Lung (tissue), 17 donors: ENCODE measurements at places on chromosomes 1 and 21. TPM values are rescaled to one million over a fixed set of nuclear protein-coding genes. Genes with fewer than 3 reads are reported as not detected.

SLC22A15 gene
- 8.6 TPM for polyA plus RNA-seq

DISC1 gene
- polyA plus RNA-seq = 0.98 TPM

DNALI1 gene
- 31.2 TPM for polyA plus RNA-seq

FCRL3 gene
- polyA plus RNA-seq = 0.84 TPM

TMOD4 gene
- polyA plus RNA-seq = 0.18 TPM

GBP1 gene
- polyA plus RNA-seq = 58.6 TPM

NBPF6 gene
- not detected for polyA plus RNA-seq

RIPK4 gene
- polyA plus RNA-seq = 5.3 TPM

CHD5 gene
- 0.14 TPM for polyA plus RNA-seq

TMEM61 gene
- 1.6 TPM for polyA plus RNA-seq

PTPRU gene
- 42.9 TPM for polyA plus RNA-seq

ADAMTS5 gene
- polyA plus RNA-seq = 0.88 TPM

GRCh38 chr1:162954824-162955223 is 93.8 kb upstream of the CCDC190 start:
- DNase-seq = no peak

- DNase-seq = peak; percentile 94
These were observed 28.6 kb downstream of the KAZN start for GRCh38 chr1:14626869-14627607.

GRCh38 chr1:82227306-82228095 is 426.8 kb downstream of the ADGRL2 start:
- peak; percentile 83 for DNase-seq

GRCh38 chr1:155218854-155219591 is 10.5 kb downstream of the MTX1 start:
- DNase-seq = peak; percentile 52

- DNase-seq = peak; percentile 58
These were observed 34.2 kb upstream of the LRRC8C start for GRCh38 chr1:89598450-89599331.

- DNase-seq = no peak
These were observed 42.4 kb upstream of the ESRRG start for GRCh38 chr1:216765346-216766300.

GRCh38 chr21:28949318-28949717 is 43.4 kb downstream of the LTN1 start:
- no peak for DNase-seq

GRCh38 chr1:106360252-106360651 is 696.2 kb upstream of the PRMT6 start:
- DNase-seq = no peak

GRCh38 chr1:62045574-62045973 is 149.1 kb upstream of the L1TD1 start:
- DNase-seq = peak; percentile 22

- DNase-seq = peak; percentile 89
These were observed 180.0 kb downstream of the ETS2 start for GRCh38 chr21:38985568-38986378.

- DNase-seq = no peak
These were observed 27.9 kb upstream of the SRP9 start for GRCh38 chr1:225749706-225750105.

- DNase-seq = peak; percentile 93
These were observed 32.2 kb upstream of the EPB41 start for GRCh38 chr1:28882009-28882628.

- no peak for DNase-seq
These were observed 726.4 kb downstream of the BRINP3 start for GRCh38 chr1:189751311-189751710.

- no peak for DNase-seq
These were observed 122.0 kb downstream of the ETS2 start for GRCh38 chr21:38927776-38928175.

DNA sequence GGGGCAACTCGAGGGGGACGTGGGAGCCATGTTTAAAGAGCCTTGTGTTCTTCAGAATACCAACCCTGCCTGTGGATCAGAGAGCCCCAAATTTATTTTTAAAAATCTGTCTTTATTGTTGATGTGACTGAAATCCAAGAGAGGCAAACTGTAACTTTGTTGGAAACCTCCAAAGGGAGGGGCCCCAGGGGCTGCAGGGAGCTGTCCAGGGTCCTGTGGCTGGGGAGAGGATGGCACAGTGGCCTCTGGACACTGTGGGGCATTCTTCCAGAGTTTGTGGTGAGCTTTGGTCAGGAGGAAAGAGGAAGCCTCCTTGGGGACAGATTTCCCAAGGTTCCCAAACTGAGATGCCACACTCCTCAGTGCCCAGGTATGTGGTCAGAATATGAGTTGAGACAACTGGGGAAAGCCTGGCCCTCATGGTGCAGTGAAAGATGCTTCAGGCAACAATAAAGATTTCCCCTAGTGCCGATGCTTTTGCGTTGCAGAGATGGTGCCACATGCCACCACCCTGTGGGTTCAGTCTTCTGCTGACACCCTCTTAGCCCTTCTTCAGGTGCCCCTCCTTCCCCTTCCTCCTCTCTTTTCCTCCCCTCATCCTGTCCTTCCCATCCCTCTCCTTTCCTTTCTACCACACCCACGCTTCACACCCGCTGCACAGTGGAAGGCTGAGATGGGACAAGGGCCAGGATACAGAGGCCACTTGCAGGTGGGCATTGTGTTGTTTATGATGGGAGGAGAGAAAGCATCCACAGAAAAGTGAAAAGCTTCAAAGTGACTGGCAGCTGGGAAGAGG is 122.1 kb downstream of the UCK2 start:
- DNase-seq = peak; percentile 37

GRCh38 chr1:184669391-184669790 is 85.3 kb downstream of the EDEM3 start:
- DNase-seq = no peak

- DNase-seq = no peak
These were observed 607.7 kb downstream of the KIF26B start for GRCh38 chr1:245762396-245762910.

DNA sequence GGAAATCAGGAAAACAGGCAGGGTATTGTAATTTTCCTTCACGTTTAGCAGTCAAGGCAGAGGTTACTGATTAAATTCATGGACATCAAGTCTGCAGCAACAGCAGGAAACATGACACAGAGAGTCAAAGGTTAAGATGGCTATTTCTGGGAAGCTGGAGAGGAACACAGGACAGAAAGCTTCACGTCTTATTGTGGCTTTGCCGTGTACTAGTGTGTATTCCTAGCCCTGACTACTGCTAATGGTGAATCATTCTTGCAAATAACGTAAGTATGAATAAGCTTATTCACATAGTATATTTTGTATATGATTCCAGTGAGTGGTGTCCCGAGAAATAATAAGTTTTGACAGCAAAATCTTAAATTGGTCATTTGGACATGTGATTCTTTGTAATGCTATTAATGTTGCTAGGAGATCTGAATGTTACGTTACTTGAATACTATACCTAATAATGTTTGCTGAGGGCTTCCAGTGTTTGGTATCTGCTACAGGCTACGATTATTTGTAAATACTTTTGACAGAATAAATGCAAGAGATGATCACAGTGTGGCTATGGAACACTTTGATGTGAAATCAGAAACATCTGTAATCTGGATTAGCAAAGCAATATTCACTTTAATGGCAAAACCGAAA is 77.4 kb downstream of the DISP1 start:
- peak; percentile 35 for DNase-seq

DNA sequence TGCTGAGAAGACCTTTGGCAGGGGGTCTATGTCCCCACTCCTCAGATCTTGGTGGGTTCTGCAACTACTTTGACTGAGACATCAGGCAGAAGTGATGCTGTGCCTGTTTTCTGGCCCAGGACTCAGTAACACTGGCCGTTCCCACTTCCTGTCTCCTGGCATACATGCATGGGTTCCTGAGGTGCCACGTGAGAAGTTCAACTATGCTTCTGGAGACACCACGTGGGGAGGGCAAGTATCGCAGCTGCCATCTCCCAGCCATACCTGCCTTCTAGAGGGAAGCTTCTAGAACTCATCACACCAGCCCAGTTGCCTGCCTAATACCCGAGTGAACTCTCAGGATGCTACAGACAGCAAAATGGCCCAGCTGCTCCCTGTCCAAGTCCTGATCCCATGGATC is 65.8 kb downstream of the TRABD2B start:
- no peak for DNase-seq

DNA sequence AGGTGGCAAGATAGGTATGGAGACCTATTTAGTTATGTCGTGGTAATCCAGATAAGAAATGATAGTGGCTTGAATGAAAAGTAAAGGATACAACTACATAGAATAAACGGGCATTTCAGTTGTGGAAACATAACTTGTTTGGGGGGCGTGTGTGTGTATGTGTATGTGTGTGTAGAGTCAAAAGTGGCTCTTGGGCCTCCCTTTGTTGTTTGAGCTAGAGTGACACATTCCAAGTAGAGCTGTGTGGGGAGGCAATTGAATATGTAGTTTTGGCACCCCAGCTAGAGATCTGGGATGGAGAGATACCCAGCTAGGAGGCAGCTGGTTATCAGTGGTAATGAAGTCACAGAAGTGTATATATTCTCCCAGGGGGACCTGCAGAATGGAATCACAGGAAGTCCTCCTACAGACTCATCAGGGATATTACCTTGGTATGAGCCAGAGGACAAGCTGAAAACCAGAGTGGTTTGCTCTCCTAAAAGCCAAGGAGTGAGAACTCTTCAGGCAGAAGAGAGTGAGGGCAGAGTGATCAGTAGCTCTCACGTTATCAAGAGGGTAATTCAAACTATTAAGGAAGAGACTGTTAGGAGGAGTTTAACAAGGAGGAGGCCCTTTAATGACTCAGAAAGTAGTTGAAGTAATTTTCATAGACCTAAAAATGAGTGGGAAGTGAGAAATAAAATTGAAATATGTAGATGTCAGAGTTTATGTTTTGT is 5.1 kb downstream of the CR1L start:
- no peak for DNase-seq

- peak; percentile 83 for DNase-seq
These were observed 43.4 kb downstream of the ROR1 start for GRCh38 chr1:63817152-63817667.
